ENCODE measurements at places on chromosomes 5 and 9.

GRCh38 chr5:63101870-63102269 lies 523.3 kb downstream of the LRRC70 start:
- DNase-seq = no peak

DNA sequence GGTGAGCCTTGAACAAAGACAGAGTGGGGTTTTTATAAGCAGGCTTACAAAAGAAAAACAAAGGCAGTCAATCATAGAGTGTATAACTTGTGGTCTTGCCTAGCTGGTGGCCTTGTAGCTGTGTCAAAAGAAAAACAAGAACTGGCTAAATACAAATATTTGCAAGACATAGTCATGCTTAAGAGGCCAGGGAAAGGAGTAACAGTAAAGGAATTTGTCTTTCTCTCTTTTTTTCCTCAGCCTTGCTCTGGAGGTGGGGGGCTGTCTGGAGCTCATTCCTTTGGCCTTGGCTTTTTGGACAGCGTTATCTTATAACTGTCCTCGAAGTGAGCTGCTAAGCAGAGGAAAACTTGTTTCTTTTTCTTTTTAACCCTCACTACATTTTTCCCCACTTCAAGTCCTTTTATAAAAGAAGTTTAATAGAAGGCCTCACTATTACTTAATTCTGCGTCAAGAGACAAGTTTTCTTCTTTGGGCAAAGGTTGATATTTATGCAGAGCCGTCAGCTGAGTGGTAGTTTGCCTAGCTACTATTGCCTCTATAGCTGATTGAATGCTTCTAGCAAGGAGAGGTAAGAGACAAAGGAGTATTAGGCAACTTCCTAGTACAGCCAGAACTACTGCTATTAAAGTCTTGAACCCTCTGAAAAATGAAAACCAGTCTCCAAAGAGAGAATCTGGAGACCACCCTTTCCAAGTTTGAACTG lies 14.3 kb downstream of the CEL start:
- no peak for DNase-seq

DNA sequence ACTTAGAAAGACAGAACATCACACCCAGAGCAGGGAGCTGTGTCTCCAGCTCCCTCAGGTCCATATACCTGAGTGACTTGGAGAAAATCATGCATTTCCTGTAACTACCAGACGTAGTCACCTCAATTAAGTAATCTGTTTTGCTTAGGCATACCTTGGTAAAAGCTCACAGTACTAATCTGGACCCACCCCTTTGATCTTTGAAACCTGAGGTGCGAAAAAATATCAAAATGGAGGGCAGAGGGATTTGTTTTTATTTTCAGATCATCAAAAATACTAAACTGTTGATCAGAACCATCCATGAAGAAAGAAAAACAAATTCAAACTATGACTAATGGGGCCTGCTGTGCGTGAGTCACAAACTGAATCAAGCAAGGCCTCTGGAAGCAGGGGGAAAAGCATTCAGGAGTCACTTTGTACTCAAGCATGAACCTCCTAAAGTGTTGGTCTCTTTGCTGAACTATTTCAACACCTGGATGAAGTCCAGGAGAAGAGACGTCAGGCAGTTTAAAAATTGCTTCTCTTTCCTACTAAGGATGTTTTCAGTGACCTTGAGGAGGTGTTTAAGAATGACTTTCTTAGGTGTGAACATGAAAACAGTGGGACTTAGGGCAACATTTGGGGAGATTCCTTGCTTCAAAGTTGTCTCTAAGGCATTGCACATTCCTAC lies 76.3 kb downstream of the MUSK start:
- no peak for DNase-seq

DNA sequence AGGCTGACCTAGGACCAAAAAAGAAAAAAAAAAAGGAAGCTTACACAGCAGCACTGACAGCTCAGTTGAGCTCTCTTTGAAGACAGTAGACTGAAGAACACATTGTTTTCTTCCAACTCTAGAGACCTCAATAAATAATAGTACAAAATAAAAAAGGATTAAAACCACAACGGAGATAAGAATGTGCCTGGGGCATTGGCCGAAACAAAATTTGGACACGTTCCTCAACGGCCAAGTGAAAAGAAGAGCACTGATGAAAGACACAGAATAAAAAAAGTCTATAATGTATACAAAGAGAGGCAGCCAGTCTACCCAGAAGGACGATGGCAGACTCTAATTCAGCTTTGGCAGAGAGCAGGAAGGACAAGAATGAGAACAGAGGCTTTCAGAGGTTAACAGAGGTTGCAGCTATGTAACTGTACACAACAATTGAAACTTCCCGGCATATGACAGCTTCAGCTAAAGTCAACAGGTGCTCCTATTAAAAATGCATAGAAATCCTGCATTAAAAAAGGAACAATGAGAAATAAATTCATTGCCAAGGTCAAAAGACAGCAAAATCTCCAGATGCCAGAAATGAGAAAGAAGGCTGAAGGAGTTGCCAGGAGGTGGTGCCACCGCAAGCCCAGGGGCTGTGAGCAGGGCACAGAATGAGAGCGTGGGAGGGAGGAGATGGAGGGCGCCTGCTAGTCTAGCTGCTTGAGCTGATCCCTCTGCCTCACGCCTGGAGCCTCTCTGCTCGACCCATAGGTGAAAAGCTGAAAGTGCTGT lies 113.9 kb downstream of the DCP2 start:
- DNase-seq = no peak

DNA sequence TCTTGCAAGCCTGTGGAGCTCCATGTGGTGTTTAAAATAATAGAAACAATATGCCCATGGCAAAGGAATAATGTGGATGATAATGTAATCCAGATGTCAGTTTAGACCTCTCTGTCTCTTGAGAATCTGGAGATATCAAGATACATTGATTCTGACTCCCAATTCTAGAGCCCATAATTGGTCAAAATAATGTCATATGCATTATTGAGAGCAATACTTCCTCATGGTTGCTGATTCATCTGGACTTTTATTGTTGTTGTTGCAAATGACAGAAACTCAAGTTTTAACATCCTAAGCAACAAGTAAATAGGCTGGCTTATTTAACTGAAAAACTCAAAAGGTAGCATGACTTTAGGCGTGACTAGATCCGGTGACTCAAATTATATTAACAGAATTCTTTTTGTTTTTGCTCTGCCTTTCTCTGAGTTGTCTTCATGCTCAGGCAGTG lies 152.1 kb downstream of the PCSK1 start:
- no peak for DNase-seq

- DNase-seq = no peak
These were observed 73.2 kb upstream of the PIP5K1B start for GRCh38 chr9:68631811-68632210.

DNA sequence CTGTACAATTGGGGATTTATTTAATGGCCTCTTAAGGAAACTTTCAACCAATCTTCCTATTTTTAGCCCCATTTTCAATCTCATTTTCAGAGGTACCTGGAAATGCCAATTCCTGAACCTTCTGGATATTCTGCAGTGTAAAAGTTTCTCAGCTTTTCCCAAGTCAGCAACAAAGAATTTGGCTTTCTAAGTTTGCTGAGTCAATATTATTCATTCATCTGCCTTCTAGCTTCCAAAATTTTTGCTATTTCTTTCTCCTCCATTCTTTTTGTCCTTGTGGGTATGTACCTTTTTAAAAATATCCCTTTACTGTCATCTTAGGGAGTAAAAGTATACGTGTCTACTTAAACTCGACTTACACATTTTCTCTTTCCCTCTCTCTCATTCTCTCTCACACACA lies 25.7 kb downstream of the CETN3 start:
- no peak for DNase-seq

DNA sequence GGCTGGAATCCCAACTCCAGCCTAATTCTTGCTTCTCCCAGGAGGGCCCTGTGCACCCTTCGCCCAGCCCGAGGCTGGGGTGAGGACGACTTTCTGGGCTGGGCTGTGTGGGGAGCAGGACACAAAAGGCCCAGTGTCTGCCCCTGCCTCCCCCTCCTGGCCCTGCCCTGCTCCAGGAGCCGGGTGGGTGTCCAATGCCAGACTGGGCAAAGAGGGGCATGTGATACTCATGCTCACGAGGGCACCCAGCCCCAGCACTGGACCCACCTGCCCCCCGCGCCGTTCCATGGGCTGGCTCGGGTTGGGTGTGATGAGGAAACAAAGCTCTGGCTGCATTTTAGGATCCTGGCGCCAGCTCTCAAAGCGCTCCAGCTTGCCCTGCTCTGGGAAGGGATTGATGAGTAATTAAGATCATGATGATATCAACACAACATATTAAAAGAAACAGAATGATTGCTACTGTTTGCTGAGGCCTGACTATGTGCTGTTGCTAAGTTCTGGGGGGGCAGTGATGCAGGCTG lies 30.7 kb downstream of the LHX2 start:
- no peak for DNase-seq
